ENCODE measurements at places on chromosomes 7 and 10.

- DNase-seq, result no peak
Observed at GRCh38 chr7:28695300-28696295, 262.5 kb downstream of the TRIL start.

- DNase-seq, result no peak
Observed at GRCh38 chr7:4240520-4241303, 441.4 kb upstream of the FOXK1 start.

DNA sequence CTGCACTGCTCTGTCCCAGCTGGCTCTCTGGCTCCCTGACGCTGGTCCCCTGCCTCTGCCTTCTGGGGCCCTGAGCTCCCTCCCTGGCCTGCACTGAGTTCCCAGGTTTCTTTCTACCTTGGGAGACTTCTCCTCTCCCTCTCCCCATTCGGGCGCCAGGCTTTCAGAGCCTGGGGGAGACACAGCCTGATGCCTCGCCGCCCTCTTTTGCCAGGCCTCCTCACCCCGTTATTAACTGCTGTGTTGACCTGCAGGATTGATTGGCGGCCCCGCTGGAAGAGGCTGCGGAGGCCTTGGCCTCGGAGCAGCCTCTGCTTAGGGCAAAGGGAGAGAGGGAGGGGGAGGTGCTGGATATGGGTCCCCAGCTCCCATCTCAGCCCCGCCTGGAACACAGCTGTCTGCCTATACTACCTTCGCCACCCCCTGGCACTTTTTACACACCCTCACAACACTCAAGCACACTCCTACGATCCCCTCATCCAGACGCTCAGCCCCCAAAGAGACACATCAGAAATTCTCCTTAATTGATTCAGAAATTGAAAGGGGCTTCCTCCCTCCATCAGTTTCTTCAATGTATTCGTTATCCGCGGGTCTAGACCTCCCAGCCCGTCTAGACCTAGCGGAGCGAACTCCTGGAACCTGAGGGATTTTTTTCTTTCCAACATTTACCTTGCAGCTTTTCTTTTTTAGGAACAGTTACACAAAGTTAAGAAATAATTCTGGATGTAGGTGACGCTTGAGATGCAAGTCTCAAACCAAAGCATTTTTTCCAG is 7.1 kb upstream of the PAX2 start:
- no peak for DNase-seq

GRCh38 chr7:45180084-45180986 is 22.7 kb downstream of the RAMP3 start:
- DNase-seq, result no peak

DNA sequence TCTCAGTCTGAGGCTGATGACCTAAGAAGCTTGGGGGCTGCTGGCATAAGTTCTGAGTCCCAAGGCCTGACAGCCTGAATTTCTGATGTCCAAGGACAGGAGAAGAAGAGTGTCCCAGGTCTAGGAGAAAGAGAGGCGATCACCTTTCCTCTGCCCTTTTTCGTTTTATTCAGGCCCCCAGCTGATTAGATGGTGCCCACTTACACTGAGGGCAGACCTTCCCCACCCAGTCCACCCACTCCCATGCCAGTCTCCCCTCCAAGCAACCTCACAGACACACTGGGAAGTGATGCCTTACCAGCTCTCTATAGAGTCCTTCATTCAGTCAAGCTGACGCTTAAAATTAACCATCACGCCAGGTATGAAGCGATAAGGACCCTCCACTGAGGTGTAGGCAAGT is 19.3 kb upstream of the LOXL4 start:
- no peak for DNase-seq

DNA sequence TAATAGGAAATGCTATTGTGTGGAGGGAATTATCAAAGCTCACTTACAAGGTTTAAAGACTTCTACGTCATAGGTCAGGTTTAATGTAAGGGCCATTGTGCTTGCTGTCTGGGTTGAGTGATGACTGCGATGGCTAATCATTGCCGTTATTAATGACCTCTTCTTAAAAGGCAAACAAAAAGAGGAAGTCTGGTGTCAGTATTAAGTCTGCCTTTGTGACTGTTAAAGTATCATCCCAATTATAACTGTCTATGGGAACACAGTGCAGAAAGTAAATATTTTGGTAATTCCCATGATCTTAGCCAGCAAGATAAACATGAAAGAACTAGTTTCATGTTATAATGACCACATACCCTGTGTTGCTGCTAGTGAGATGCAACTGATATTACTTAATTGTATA is 382.4 kb downstream of the BBS9 start:
- DNase-seq, result no peak

DNA sequence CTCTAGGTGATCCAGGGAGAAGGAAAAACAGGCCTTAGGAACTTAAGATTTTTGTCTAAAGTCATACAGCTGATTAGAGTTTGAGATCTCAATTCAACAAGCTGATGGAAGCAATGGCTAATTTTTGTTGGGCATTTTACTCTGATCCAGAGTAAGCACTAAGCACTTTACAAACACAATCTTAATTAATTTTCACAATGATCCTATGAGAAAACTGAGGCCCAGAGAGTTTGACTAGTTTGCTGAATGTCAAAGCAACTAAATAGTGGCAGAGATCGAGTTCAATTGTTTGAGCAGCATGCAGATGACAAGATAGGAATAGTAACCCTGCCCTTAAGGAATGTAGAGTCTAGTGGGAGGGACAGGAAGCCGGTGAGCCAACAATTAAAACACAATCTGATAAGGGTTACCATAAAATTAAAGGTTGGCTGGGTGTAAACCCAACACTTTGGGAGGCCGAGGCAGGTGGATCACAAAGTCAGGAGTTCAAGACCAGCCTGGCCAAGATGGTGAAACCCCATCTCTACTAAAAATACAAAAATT is 13.5 kb upstream of the RPEL1 start:
- DNase-seq, result no peak

Data from NCI-H1048 (cell line).